CD4-positive, alpha-beta memory T cell (primary cell): ENCODE measurements at places on chromosomes 12 and 14. TPM values are rescaled to one million over a fixed set of nuclear protein-coding genes. Genes with fewer than 3 reads are reported as not detected.

GRCh38 chr12:50066402-50066801 is 9.0 kb downstream of the ASIC1 start:
- H3K27me3 ChIP-seq = no peaks in the 10 kb centered on the region
- no peak for DNase-seq
- no peaks in the 10 kb centered on the region for H3K4me1 ChIP-seq
- H3K4me3 ChIP-seq = no peak overlapping the region

DNA sequence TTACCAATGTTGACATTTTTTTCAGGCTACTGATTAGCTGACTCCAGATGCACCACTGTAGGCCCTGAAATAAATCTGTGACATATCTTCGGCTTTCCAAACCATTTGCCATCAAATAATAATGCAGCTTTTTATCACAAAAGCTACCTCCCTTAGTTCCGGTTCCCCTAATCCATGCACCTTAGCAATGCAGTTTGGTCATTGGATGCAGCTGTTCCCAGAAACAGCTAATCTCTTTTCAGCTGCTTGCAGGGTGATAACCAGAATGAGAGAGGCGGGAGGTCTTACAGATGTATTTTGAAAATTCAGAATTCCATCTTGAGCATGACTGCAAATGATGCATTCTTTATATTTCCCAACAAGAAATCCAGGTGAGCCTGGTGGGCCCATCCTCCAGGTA is 646.2 kb downstream of the SOX5 start:
- DNase-seq = no peak
- no peaks in the 10 kb centered on the region for H3K4me1 ChIP-seq
- no peak overlapping the region for H3K27ac ChIP-seq
- no peaks in the 10 kb centered on the region for H3K27me3 ChIP-seq
- no peaks in the 10 kb centered on the region for H3K36me3 ChIP-seq

DNA sequence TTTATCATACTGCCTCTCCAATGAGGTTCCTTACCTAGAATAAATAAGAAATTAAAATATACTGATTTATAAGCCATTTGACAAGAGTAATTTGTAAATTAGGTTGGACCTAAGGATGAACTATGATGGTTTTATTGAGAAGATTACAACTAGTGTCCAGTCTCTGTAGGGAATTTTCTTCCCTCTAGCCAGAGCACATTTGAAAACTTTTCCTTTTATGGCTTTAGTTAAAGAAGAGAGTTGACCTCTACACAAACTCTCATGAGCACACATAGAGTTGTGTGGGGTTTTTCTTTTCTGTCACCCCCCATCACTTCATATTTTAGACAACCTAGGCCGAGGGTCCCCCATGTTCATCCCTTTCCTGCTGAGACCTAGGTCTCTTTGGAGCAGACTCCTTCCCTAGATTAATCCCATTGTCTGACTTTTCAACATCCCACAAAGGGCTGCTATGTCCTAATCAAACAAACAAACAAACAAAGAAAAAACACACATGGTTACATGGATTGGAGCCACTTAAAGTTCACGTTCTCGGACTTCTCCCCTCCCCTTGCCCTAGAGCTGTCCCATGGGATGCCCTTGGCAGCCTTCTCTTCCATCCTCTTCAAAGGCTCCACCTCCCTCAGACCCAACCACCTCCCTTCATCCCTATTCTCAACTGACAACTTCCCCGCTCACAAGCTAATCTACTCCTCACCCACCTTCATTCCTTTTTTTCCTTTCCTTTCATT is 40.7 kb downstream of the GPR135 start:
- no peak overlapping the region for H3K4me3 ChIP-seq
- no peaks in the 10 kb centered on the region for H3K27me3 ChIP-seq
- H3K4me1 ChIP-seq = no peaks in the 10 kb centered on the region

The ARG2 gene
- total RNA-seq = not detected

- H3K4me3 ChIP-seq = no peak overlapping the region
- H3K27ac ChIP-seq = no peak overlapping the region
- no peak for DNase-seq
- H3K4me1 ChIP-seq = peaks cover 42% of the 10 kb centered on the region
These were observed 2.5 kb upstream of the HOXC9 start for GRCh38 chr12:53997204-53998109.

- peaks cover 25% of the 10 kb centered on the region for H3K4me1 ChIP-seq
- no peaks in the 10 kb centered on the region for H3K27me3 ChIP-seq
- no peaks in the 10 kb centered on the region for H3K36me3 ChIP-seq
- peak overlapping the region; percentile 30 for H3K4me3 ChIP-seq
- H3K27ac ChIP-seq = peak overlapping the region; percentile 48
- DNase-seq = peak; percentile 80
These were observed 31.4 kb upstream of the C12orf76 start for GRCh38 chr12:110079477-110080400.

- no peaks in the 10 kb centered on the region for H3K36me3 ChIP-seq
- no peak overlapping the region for H3K4me3 ChIP-seq
- no peak for DNase-seq
- H3K4me1 ChIP-seq = no peaks in the 10 kb centered on the region
- H3K27me3 ChIP-seq = no peaks in the 10 kb centered on the region
These were observed 36.3 kb downstream of the LIMA1 start for GRCh38 chr12:50246873-50247612.

DNA sequence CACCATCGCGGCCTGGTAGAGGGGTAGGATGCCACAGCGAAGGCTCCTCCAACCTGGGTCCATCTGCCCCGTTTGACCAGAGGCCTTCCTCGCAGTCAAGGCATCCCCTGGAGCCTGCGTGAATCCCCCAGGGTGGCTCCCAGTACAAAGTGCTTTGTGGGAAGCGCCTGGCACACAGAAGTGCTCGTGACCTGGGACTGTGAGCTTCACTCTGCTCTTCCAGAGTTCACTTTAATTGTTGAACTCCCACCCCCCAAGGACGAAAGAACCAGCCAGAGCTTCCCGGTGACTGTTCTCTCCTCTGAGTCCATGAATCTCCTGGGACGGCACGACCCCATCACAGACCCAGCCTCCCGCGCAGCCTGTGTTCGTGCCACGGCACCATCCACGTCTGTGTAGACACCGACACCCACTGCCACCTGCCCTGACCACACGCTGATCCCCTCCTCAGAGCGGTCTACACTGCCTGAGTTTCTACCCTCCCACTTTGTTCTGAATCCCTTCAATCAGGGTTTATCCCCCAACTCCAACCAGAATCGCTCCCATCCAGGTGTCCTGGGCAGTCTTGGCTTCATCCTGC is 15.9 kb downstream of the P2RX2 start:
- H3K4me1 ChIP-seq = no peaks in the 10 kb centered on the region
- H3K4me3 ChIP-seq = no peak overlapping the region
- no peak overlapping the region for H3K27ac ChIP-seq
- H3K27me3 ChIP-seq = no peaks in the 10 kb centered on the region

GRCh38 chr14:102028733-102029132 is 58.1 kb downstream of the HSP90AA1 start:
- no peaks in the 10 kb centered on the region for H3K27me3 ChIP-seq
- no peak overlapping the region for H3K27ac ChIP-seq
- H3K4me3 ChIP-seq = no peak overlapping the region
- H3K4me1 ChIP-seq = no peaks in the 10 kb centered on the region

DNA sequence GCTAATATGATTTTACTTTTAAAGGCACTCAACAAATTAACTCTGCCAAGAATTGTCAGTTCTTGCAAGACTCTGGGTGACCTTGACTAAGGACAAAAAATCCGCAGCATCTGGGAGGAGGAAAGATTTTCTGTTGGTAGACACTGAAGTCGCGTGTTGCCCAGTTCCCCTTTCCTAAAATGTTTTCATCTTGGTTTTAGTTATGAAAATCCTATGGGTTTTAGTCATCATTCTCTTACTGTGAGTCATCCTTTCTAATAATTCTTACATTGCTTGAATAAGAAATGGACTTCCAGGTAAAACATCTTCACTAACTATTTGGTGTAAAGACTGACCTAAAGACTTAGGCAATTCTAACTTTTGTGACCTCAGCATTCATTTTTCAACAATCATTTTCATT is 9.1 kb downstream of the GSG1 start:
- no peak for DNase-seq
- H3K4me1 ChIP-seq = peaks cover 19% of the 10 kb centered on the region
- no peaks in the 10 kb centered on the region for H3K27me3 ChIP-seq
- no peaks in the 10 kb centered on the region for H3K36me3 ChIP-seq
- no peak overlapping the region for H3K4me3 ChIP-seq
- H3K27ac ChIP-seq = no peak overlapping the region
